PC-3 (cell line): ENCODE measurements at places on chromosomes 4 and X.
A peak's percentile ranks its signal among the peaks of the same experiment; 100 is the strongest.

DNA sequence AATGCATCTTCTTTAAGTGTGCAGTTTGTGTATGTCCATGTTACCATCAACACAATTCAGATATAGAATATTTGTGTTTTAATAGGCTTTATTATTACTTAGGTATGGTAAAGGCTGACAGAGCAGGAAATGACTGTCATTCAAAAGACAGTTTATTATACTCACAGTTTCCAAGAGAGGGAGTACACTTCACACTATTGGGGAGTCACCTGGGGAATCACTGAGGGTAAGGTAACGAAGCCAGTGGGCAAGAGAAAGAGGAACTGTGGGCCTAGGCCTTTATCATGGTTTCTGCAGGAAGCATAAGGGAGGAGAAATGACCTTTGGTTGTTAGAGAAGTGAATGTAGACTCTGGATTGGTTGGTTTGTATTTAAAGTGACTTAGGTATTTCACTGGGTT is 235.1 kb upstream of the HCCS start:
- no peak for DNase-seq

- DNase-seq = no peak
Measured at GRCh38 chrX:31199840-31200114, 127.9 kb upstream of the FTHL17 start.

GRCh38 chrX:119729408-119730201 is 28.8 kb upstream of the SOWAHD start:
- peak; percentile 74 for DNase-seq

- DNase-seq = no peak
Measured at GRCh38 chr4:26272654-26273615, 47.9 kb upstream of the RBPJ start.

DNA sequence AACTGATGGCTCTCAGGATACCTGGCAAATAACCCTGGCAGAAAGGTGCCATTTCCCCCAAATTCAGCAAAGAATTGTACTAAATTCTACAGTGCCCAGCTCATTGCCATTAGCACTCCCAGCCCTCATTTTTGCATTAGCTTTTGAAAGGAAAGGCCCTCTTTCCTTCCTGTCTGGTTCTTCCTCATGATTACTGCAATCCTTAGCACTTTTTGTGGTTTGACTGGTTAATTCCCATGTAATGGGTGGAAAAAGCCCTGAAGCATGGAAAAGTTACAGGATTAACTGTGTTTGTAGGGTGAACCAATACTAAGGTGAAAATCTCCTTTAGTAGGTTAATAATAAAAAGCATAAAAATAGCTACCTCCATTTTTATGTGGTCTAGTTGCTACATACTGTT is 139.5 kb downstream of the NPNT start:
- no peak for DNase-seq

- no peak for DNase-seq
Measured at GRCh38 chr4:40837094-40837870, 87.5 kb downstream of the NSUN7 start.

GRCh38 chr4:77449171-77449570 is 156.4 kb upstream of the CXCL13 start:
- DNase-seq = peak; percentile 43

DNA sequence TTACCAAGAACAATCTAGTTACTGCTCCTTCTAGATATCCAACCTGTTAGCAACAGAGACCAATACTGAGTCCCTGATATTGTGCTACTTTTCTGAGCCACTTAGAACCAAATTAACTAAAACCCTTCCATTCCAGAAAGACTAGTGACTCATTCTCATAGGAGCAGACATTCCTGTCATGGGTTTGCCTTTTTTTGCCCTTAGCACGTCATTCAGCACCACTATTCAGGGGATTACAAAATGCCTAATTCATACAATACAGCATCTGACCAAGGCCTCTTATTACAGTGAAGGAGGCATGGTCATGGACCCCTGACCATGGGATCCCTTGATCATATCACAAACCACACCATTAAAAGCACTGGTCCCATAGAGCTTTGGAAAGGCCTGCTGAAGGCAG is 123.8 kb upstream of the CXCL13 start:
- DNase-seq = no peak

DNA sequence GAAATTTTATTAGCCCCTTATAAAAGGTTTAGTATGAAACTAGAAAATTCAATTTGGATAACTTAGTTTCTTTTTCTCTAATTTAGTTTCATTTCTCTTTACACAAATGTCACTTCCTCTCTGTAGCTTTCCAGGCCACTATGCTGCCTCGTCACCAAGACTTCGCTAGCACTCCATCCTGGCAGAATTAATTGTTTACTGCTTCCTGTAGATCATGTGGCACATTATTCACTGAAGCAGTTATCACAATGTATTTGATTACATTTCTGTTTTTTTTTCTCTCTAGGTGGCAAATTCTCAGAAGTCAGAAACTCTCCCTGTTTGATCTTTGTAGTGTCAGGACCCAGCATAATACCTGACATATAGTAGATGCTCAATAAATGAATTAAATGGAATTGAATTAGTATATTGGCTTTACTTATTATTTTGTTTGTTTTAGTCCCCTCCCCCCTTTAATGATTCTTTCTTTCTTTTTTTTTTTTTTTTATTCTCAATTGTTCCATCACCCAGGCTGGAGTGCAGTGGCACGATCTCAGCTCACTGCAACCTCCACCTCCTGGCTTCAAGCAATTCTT is 9.3 kb upstream of the SAT1 start:
- no peak for DNase-seq

DNA sequence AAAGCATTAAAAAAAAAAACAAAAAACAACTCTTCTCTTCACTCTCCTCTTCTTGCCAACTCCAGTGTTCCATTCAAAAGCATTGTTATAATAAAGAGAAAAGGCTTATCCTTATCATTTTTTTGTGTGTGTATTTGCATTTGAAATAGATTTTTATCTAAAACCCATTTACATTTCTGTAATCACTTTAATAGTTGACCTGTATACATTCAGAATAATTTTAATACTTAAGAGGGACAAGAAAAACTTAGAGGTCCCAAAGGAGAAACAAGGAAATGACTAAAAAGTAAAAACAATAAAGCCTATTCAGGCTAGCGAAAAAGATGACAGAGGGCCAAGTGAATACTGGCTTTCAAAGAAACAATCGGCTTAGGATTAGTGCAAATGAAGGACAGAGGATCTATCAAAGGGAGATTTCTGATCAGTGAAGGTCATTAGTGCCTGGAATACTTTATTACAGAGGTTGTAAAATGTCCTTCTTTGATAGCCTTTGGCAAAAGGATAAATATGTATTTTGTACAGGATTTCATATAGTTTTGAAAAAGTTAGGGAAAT is 808.3 kb downstream of the RPA4 start:
- no peak for DNase-seq

GRCh38 chrX:115142057-115142456 is 47.2 kb upstream of the RBMXL3 start:
- DNase-seq = no peak

DNA sequence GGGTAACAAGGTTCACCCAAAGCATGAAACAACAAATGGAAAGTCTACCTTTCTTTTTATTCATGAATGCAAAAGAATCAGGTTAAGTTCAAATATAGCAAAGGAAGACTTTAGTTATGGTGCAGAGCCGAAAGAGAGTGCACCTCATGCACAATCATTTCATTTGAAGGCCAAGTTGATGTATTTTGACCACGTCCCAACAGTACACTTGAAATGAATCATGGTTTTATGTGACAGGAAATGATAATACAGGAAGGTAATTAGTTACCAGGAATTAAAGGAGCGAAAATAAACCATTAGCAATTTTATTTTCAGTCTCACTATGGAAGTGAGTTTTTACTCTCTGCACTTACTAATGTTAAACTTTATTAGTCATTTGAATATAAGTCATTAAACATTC is 281.2 kb upstream of the DIAPH2 start:
- peak; percentile 18 for DNase-seq

DNA sequence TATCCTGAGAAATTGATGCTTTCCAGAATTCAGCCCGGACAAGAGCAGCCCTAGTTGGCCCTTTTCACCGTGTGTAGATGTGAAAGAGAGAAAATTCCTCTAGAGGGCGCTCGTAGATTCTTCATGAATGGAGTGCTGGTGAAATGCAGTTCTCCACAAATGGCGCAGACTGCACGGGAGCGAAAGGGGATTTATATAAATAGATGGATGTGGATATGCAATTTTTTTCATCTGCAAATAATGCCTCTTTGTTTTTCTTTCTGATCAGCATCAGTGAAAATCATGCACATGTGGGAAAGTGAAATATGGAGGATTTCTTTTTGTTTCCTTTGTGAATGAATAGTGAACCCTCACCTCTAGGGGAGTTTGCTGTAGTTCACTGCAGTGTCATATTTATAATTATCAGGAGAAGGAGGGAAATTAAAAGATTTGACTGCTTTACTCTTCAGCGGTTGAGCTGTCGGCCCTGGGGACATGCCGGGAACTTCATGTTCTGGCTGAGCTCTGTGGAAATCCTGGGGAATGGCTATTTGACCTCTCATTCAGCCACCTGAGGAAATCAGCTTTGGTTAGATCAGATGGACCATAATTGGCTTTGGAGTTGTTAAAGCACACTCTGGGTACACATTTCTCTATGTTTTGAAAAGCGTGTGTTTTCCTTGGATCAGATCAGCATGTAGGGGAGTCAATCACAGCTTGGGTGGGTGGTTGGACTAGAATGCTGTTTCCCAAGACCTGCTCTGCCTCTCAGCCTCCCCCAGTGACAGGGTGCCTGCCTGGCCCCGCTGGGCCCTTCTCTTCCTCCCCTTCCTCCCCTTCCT is 115.0 kb upstream of the SHISA3 start:
- DNase-seq = peak; percentile 89

DNA sequence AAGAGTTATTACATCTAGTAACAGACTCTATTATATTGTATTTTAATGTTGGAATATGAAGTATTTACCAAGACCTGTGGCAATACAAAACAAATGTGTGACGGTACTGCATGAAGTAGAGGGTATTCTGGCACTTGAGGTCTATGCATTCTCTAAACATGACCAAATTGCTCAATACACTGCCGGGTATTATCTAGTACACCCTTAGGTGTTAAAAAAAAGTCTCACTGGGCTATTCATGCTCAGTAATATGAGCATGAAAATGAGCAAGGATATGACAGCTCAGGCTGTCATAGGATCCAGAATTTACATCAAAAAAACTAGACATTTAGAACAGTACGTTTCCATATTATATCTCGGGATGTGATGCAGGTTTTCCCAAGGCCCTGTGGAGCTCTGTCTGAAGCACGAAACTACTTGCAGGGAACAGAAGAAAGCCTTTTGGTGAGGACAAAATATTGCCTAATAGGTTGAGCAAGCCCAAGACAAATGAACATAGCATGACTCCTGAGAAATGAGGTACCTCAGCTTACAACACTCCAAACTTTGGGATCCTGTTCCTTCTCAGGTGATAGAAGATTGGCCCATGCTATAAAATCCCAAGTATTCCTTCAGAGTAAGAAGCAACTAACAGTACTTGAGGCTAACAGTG is 74.1 kb upstream of the MAOA start:
- no peak for DNase-seq

DNA sequence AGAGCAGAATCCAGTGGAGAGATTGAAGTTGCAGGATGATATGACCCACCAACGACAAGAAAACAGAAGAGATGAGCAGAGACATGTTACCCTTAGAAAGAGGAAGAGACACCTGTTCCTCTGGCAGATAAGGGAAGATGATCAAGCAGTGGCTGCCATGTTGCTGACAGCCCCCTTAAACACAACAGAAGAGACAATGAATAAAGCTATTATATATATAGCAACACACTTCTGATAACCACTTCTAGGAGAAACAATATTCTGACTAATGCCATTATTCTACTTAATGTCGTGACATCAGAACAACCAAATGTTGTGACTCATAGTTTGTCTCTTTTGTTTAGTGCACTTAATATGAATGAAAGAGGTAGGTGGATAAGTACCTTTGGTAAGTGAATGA is 44.9 kb downstream of the SH3RF1 start:
- DNase-seq = peak; percentile 62

DNA sequence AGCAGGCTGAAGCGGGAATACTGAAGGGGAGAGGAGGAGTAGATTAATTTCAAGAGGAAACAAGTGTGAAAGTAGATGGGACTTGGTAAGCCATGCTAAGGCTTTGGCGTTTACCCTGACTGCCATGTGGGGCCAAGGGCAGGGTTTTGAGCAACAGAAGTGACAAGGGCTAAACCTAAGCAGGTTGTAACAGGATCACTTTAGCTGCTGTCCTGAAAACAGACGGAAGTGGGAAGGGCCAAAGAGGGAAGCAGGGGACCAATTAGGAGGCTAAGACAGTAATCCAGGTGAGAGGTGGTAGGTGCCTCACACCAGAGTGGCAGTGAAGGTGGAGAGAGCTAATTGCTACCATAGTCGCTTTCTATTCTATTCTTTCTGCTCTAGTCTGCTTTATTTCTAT is 166.5 kb downstream of the PJA1 start:
- DNase-seq = peak; percentile 31

DNA sequence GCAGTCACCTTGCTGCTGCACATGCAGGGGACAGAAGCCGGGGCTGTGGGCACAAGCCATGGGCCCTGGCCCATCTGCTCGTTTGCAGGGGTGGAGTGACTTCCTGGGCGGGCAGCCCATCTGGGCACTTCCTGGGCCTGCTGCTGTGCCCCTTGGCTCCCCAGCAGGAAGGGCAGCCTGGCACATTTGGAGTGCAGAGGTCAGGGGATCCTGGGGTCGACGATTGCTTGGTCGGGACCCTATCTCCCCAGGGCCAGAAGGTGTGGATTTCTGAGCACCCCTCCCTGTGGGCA is 10.9 kb upstream of the MXD4 start:
- DNase-seq = no peak

DNA sequence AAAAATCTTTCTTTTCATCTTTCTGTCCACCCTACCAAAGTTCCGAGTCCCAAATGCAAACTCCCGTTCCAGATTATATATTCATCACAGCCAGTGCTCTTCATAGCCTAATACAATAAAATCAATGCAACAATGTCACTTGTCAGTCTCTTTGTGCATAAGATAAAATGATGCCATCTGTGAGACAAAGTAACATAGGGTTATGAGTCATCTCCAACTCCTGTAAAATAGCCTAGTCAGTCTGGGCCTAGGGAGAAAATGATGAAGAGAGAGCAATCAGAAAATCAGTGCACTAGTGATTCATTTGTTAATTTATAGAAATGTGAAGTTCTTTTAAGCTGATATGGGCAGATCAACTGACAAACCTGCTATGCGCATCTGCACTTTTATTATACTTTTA is 689.1 kb upstream of the DIAPH2 start:
- DNase-seq = peak; percentile 68

DNA sequence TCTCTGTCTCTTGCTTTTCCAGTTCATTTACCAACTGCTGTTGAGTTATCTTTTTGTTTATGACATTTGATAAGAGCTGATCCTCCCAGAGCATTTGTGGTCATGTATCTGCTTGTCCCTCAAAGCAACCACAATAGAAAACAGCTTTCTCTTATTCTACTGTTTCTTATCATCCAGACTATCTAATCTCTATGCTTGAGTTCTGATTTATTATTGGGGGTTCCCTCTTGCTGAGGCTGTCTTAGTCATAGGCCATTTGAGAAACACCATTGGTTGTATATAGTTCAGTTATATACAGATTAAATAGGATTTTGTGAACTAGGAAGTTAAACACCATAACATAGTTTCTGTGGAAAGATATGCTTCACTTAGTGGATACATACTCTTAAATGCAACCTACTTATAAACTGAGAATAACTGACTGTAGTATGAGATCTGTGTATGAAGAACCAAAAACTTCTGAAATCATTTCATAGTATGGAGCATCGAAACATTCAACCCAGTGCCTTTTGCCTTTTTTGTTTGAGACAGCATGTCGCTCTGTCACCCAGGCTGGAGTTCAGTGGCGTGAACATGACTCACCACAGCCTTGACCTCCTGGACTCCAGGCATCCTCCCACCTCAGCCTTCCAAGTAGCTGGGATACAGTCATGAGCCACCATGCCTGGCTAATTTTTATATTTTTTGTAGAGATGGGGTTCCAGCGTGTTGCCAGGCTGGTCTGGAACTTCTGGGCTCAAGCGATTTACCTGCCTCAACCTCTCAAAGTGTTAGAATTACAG is 75.8 kb downstream of the STIM2 start:
- no peak for DNase-seq
